ENCODE measurements at places on chromosomes 2 and 18. TPM values are rescaled to one million over a fixed set of nuclear protein-coding genes. Genes with fewer than 3 reads are reported as not detected.

EPB41L3 gene
- total RNA-seq: 0.34 TPM

RNU2-63P gene
- 7.4 TPM for total RNA-seq

RAB17 gene
- 41.8 TPM for total RNA-seq

ZNF396 gene
- total RNA-seq: 1.3 TPM

PIK3C3 gene
- 40.4 TPM for total RNA-seq

GPR45 gene
- 0.30 TPM for total RNA-seq

CTLA4 gene
- total RNA-seq: 0.37 TPM

POTEJ gene
- not detected for total RNA-seq

OXER1 gene
- not detected for total RNA-seq

SERPINB4 gene
- total RNA-seq: not detected

ASB18 gene
- not detected for total RNA-seq

SPC25 gene
- 29.8 TPM for total RNA-seq

CCBE1 gene
- total RNA-seq: 0.84 TPM

HDHD2 gene
- 29.1 TPM for total RNA-seq

CNRIP1 gene
- total RNA-seq: not detected

AFF3 gene
- 0.61 TPM for total RNA-seq
